Left ventricle myocardium superior (tissue), 1 donor: ENCODE measurements at places on chromosomes 1 and 21.

- DNase-seq, result no peak
These were observed 108.9 kb downstream of the CAPN8 start for GRCh38 chr1:223556414-223557129.

DNA sequence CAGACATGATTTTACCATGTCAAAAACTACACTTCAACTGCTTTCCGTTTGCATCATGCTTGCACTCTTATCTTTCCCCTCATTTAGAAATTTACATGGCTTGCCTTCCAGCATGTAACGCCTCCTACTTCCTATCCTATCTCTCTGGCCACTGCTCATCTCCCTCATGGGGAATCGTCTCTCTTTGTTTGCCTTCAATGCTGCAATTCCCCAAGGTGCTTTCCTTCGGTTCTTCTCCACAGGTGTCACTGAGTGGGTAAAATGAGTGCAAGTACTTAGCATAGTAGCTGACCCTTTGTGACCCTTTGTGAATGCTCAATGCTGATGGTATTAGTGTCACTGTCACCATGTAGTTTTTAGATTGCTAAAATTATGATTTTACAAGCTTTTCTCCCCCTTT lies 63.1 kb downstream of the APP start:
- no peak for DNase-seq

GRCh38 chr1:46480959-46481646 lies 8.5 kb upstream of the DMBX1 start:
- DNase-seq, result no peak

- DNase-seq, result no peak
These were observed 1051.7 kb downstream of the TTLL7 start for GRCh38 chr1:82947278-82947677.

DNA sequence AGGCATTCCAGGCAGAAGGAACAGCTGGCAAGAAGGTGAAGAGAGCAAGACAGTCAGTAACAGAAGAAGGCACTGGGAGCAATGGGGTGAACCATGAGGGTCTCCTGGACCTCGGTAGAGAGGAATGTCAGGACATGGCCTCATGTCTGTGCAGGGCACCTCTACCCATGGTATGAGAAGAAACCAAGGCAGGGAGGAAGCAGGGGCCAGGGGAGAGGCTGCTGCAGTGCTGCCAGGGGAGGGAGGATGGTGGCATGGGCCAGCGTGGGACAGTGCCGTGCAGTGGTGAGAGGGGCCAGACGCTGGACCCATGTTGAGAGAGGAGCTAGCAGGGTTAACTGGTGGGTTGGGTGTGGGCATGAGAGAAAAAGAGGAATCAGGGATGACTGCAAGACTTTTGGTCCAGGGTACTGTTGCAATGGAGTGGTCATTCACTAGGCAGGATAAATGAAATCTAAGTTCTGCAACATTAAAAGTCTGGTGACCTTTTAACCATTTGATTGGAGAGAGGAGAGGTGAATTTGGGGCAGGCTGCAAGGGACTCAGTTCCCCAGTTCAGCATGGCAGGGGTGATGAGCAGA lies 577.6 kb downstream of the MATN1 start:
- no peak for DNase-seq

DNA sequence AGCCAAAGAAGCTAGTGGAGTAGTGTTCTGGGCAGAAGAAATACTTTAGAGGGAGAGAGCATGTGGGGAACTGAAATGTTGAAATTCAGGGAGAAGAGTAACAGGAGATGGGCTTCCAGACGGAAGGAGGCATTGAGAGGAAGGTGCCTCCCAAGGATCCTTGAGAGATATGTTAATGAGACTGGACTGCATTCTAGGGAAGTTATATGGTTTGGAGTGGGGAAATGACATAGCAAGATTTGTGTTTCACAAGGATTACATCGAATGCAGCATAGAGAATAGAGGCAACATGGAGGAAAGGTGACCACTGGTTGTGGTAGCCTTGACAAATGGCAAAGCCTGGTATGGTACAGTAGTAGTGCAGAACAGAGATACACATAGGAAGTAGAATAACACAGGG lies 160.5 kb upstream of the HMCN1 start:
- DNase-seq, result no peak

- no peak for DNase-seq
These were observed 197.7 kb downstream of the NRIP1 start for GRCh38 chr21:14866859-14867765.

- no peak for DNase-seq
These were observed 164.1 kb downstream of the GALNT2 start for GRCh38 chr1:230230948-230231773.

DNA sequence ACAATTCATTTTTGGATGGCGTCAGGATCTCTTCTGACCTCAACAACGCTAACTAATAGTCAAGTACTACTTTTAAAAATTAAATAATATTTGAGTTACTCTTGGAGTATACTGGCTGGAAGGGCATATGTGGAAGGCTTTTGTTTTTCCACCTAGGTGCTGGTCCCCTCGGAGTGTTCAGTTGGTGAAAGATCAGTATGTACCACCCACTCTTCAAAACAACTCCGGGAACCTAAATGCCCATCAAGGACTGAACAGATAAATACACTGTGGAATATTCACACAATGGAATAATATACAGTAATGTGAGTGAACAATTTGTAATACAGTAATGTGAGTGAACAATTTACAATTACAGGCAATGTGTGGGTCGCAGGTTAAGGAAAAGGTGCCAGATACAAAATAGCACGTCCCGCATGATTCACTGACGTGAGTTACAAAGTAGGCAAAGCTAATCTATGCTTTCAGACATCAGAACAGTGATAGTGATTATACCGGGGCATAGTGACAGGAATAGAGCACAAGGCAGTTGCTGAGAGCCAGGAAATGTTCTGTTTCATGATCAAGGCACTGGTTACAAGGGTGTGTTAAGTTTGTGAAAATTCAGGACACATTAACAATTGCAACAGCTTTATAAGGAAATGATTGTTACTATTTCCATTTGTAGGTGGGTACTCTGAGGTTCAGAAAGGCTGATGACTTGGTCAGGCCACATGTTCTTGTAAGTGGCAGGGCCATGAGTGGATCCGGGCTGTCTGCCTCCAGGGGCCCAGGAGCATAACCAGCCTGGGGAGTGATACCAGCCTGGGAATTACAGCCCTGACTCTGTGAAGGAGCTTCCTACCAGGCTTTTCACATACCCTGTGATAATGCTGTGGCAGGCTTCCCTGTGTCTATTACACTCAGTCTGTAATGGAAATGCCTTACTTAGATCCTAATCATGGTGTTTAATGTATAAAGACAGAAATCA lies 59.3 kb upstream of the ABCD3 start:
- DNase-seq, result peak; percentile 32

GRCh38 chr1:34520111-34520510 lies 234.7 kb upstream of the GJB5 start:
- DNase-seq, result no peak

- DNase-seq, result no peak
These were observed 141.7 kb downstream of the PHTF1 start for GRCh38 chr1:113617438-113618141.

DNA sequence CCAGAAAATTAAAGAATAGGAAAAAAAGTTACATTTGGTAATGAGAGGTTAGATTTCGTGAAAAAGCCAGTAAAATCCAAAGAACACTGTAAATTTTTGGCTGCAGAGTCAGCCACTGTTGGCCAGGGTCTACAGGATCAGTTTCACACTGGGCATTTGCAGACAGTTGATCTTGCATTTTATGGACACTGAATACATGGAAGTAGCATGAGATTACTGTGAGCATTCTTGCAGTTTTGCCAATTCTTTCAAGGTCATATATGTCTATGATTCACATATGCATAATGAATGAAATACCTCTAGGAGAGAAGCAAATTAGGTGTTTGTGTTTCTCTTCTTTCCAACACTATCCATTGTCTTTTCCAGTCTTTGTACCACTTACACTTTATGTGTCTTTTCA lies 200.8 kb upstream of the DPYD start:
- no peak for DNase-seq

- DNase-seq, result no peak
These were observed 116.3 kb upstream of the C1orf21 start for GRCh38 chr1:184270556-184270955.
